ENCODE measurements at places on chromosomes 3 and 15.

DNA sequence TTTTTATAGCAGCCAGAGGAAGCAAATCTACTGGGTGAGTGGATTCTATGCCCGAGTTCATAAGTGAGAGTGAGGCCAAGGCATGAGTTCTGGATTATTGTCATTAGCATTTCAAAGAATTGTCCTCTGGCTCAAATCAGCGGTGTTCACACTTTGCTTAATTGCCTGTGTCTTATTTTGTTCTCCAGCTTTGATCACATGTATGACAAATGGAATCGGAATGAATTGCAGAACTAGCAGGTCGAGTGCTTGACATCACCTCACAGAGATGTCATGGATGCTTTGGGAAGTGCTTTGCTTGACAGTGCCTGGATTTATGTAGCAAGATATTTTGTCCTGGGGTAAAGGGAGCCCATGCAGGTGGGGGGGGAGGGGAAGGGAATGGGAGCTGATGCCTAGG, 68.0 kb downstream of the SH3GL3 start:
- no peak for DNase-seq

GRCh38 chr3:15453991-15454625, 26.7 kb downstream of the EAF1 start:
- DNase-seq = no peak

DNA sequence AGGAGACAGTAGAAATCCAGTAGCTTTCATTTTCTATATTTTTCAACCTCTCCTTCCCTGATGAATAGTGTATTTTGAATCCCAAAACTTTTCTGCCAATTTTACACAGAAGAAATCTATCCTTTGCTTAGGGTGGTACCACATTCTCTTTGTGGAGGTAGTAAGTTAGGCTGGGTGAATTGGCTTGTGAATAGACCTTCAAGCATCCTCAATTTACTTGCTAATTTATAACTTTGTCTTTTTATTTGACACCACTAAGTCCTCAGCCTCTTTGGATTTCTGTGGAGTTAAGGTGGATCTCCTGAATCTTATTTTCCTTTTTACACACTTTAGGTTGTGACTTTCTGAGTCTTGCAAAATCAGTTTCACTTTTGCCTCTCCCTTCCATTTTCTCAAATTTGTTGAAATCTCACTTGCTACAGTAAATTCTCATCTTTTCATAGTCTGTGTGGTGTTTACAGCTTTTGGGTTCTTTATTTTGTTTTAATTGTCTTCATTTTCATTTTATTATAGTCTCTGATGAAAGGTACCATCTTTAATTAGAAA, 5.7 kb upstream of the PLSCR1 start:
- no peak for DNase-seq

DNA sequence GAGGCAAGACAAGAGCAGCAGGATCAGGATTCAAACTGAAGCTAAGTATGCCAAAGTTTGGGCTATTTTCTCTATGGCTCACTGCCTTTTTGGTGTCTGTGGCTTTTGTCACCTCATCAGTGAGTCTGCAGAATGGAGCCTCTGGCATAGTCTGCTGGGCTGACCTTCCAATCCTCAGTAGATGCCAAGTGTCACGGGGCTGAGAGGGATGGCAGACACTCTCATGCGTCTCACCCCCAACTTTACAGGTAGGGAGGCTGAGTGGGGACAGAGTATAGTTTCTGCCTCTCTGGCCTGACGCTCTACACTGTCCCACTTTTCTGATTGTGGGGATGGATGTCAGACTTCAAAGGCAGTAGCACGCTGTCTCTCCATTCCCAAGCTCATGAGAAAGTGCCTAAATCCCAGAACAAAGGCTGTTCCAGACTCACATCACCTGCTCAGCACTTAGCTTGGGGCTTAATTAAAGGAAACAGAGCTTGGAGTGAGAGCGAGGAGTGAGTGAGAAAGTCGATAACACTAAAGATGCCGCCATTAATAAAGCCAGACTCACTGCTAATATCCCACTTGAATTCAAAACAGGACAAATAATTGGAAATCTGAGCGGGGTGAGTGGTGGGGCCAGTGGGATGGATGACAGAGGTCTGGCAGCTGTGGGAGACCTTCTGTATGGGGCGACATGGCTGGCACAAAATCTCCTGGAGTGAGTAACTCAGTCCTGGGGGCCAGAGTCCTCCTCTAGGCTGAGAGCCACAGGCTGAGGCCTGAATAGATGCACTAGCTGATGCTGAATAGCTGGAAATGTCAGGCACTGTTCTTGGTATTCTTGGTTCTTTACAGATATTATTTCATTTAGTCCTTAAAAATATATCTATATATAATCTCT, 78.4 kb upstream of the MRPS22 start:
- DNase-seq = no peak

DNA sequence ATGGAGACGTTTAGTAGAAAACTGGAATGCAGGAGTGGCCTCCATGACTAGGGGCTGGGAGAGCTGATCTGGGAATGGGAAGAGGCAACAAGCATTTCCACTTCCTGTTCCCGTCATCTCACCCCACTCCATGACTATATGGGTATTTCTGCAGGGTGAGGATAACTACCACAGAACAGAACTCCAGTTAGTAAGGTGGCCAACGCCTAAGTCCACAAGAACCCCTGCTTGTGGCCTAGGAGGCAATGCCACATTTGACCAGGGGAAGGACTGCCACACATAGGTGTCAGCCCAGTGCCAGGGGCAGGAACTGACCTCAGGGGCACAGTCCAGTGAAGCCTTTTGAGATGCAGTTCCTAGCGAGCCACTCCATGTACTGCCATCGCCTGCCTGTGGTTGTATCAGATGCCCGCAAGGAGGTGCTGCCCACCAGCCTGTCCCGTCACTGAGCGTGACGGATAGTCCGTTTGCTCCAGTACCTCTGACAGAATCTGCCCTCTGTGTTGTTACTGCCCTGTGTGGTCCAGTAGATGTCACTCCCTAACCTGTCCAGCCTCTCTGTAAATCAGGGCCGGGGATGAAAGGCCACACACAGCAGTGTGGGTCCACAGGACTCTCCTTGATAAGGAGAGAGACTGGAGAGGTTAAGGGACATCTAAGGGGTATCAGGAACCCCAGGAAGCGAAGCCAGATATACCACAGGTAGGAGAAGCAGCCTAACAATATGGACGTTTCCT, 3.5 kb upstream of the MTFMT start:
- DNase-seq = no peak

GRCh38 chr15:65054333-65055200, 9.4 kb downstream of the SLC51B start:
- peak; percentile 64 for DNase-seq

DNA sequence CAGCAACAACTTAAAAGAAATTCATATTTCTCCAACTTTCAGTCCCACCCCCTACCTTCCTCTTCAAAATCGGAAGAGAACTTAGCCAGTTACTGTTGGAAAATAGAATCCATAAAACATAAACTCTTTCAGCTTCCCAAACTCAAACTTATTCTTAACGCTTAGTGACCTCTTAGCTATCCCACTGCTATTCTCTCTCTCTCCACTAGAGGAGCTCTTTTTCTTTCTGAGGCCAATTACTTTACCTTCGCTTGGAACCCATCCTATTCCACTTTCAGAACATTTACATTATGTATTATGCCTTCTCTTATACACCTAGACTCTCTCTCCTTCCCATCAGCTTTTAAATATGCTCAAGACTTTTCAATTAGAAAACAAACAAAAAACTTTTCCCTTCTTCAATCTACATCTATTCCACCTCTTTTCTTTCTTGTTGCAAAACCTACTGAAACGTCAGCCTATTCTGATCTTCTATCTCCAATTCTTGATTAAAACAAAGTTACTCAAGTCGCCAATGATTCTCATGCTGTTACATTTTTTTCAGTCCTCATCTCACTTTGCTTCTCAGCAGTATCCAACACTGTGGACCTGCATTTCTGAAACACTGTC, 13.4 kb upstream of the GHSR start:
- no peak for DNase-seq

DNA sequence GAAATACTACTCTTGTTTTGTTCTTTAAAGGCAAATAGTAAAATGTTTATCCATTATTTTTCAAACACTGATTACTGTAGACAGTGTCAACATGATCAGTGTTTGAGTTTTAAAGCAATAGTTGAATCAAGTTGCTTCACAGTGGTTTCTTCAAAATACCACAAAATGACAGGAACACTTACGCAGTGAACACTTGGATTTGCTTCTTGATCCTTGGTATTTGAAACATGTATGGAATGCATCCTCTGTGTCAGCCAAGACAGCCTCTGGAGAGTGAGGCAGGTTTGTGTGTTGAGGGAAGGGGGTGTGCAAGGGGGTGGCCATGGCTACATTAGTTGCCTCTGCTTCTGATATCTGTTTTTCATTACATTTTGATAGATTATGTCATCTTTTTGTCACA, 413.0 kb downstream of the RBMS3 start:
- no peak for DNase-seq

DNA sequence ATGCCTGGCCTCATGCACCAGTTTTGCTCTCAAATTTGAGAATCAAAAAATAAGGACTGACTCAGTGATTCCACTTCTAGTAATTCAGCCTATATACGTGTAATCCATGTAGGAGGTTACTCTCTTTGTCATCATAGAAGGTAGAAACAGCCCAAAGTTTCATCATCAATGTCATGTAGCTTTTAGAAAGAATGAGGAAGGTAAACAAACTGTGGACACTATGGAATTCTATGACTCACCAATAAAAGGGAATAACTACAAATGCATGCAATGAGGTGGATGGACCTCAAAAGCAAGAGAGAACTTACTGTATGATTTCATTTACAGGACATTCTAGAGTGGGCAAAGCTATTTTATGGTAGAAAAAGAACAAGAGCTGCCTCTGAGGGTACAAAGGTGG, 93.2 kb upstream of the LRIG1 start:
- DNase-seq = no peak

- DNase-seq = no peak
These were observed 28.6 kb downstream of the TRAK1 start for GRCh38 chr3:42119561-42120355.

DNA sequence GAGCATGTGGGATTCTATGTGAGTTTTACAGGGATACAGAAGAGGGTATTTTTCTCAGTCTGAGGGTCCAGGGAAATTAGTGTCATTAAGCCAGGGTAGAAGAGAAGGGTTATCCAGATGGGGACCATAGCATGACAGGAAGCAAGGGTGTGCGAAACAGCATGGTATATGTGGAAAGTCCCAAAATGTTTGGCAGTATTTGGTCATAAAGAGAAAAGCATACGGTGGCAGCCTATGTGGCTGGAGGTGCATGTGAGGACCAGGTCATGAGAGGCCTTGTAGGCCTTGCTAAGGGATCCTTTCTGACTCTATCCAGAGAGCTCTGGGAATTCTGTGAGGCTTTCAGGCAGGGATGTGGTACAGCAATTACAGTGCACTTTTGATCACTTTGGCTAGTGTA, 411.4 kb downstream of the AGBL1 start:
- no peak for DNase-seq

DNA sequence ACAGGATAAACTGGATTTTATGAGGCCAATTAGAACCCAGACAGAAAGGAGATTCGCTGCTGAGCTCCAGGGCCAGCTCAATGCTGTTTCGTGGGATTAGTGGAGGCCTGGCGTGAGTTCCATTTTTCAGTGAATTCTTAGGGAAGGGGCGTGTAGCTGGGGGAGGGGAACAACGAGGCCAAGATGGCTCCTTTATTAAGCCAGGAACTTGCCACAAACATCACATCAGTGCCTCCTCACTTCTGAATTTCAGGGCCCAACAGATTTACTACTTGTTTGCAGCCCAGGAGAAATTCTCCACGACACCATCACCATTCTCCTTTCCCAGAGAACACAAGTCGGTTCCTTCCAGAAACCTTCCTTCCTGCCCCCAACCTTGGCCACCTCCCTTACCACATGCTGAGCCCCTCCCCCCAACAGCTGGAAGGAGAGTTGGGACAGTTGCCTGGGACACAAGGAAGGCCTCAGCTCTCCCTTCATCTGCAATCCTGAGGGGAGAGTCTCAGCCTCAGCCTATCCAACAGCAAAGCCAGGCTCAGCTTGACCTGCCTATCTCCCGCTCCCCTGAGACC, 5.8 kb downstream of the IGDCC4 start:
- DNase-seq = no peak

GRCh38 chr3:104411757-104412156, 955.0 kb upstream of the ALCAM start:
- no peak for DNase-seq

GRCh38 chr3:14244521-14245247, 66.1 kb downstream of the LSM3 start:
- no peak for DNase-seq

DNA sequence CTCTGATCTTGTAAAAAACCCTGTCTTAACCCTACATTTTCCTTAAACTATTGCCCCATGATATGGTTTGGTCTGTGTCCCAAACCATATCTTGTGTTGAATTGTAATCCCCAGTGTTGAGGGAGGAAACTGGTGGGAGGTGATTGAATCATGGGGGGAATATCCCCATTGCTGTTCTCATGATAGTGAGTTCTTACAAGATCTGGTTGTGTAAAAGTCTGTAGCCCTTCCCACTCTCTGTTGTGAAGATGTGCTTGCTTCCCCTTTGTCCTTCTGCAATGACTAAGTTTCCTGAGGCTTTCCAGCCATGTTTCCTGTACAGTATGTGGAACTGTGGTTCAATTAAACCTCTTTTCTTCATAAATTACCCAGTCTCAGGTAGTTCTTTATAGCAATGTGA, 881.4 kb downstream of the DIPK2A start:
- no peak for DNase-seq

GRCh38 chr15:58856086-58856485, 77.4 kb downstream of the SLTM start:
- DNase-seq = no peak

DNA sequence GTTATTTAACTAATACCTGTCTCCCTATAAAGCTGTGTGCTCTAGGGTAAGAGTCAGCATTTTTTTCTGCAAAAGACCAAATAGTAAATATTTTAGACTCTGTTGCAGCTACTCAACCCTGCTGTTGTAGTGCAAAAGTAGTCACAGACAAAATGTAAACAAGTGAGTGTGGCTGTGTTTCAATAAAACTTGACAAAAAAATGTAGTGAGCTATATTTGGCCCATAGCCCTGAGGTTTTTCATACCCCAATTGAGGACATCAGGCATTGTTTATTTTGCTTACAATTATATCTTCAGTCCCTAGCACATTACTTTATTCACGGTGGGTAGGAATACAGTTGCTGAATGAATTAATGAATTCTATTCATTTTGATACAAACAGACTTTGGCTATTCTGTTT, 58.7 kb upstream of the TBC1D5 start:
- no peak for DNase-seq

DNA sequence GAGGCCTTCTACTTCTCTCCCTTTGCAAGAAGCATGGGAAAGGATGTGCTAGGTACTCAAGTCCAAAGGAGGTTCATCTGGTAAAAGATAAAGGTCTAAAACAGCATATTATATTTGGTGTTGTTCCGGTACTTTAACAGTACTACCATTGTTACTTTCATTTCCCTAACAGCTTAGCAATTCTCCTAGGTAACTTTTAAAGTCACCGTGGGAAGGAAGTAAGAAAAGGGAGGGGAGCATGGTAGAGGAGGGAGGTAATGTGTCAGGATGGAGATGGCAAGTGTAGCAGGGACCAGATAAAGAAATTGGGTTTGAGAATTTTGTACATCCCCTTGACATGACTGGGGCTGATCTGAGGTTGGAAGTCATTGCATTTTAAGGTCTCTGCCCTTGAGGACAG, 89.4 kb upstream of the SKOR1 start:
- DNase-seq = no peak

All from putamen (tissue), 1 donor.